SJSA1 (cell line): ENCODE measurements at places on chromosomes 12 and 14. TPM values are rescaled to one million over a fixed set of nuclear protein-coding genes. Genes with fewer than 3 reads are reported as not detected.

The CLECL1 gene
- total RNA-seq = not detected in 2 replicates

The KLRC1 gene
- total RNA-seq = not detected in 2 replicates

The DLGAP5 gene
- total RNA-seq = 67.7 and 83.1 TPM in 2 replicates

The GDF3 gene
- total RNA-seq = not detected in 2 replicates

The POTEG gene
- total RNA-seq = not detected in 2 replicates

The NRL gene
- 1.4 TPM in 1 of 2 replicates, not detected in the other for total RNA-seq

The SLC6A15 gene
- 0.16 and 0.18 TPM in 2 replicates for total RNA-seq

The PLEKHG7 gene
- not detected in 2 replicates for total RNA-seq

The DAAM1 gene
- 9.5 and 13.7 TPM in 2 replicates for total RNA-seq

The IKBIP gene
- total RNA-seq = 86.0 and 103 TPM in 2 replicates

The GPRC5D gene
- total RNA-seq = not detected in 2 replicates

The TMTC2 gene
- 0.13 and 0.19 TPM in 2 replicates for total RNA-seq

The ATF7 gene
- total RNA-seq = 8.3 and 33.6 TPM in 2 replicates

The LIN7A gene
- total RNA-seq = 2.4 and 4.0 TPM in 2 replicates

The HCAR2 gene
- total RNA-seq = not detected in 2 replicates

The CMA1 gene
- total RNA-seq = not detected in 2 replicates

The CEP83 gene
- total RNA-seq = 9.9 and 15.7 TPM in 2 replicates

The A2ML1 gene
- not detected in 2 replicates for total RNA-seq

The SNRNP35 gene
- 7.8 and 17.8 TPM in 2 replicates for total RNA-seq

The NDRG2 gene
- total RNA-seq = 0.08 TPM in 1 of 2 replicates, not detected in the other

The CD4 gene
- not detected in 2 replicates for total RNA-seq

The TUBA1C gene
- total RNA-seq = 936 and 1,296 TPM in 2 replicates

The KRT79 gene
- 0.08 and 1.1 TPM in 2 replicates for total RNA-seq
